T-cell (primary cell): ENCODE measurements at places on chromosomes 12 and 14.

DNA sequence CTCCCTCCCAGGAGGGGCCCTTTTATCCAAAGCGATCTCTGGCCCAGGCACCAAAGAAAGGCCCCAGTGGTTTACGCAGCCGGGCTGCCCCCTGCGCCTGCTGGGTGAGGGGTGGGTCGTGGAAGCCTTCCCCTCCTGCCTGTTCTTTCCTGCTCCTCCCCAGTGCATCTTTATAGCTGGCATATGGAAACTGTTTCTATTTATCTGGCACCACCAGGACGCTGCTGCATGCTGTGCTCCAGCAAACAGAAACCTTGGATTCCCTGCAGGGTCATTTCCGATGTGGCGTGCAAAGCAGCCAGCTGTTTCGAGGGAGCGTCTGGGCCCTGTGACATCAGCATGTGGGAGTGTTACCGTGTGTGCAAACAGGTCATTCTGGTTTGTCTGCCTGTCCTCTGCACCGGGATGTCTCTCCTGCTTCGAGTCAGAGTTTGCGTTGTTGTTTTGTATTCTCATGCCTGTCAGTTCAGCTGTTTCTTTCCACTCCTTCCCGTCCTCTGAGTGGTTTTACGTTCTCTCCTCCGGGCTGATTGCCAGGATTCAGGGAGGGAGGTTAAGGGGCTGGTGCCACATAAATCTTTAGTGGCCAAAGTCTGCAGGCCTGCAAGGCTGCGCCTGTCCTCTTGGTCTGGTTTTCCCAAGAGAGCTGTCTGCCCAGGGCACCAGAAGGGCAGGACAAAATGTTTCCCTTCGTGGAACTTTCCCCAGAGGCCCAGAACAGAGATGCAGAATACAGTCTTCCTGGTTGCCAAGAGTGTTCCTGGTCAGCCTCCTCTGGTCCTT, 24.6 kb downstream of the TPCN1 start:
- no peak for DNase-seq

DNA sequence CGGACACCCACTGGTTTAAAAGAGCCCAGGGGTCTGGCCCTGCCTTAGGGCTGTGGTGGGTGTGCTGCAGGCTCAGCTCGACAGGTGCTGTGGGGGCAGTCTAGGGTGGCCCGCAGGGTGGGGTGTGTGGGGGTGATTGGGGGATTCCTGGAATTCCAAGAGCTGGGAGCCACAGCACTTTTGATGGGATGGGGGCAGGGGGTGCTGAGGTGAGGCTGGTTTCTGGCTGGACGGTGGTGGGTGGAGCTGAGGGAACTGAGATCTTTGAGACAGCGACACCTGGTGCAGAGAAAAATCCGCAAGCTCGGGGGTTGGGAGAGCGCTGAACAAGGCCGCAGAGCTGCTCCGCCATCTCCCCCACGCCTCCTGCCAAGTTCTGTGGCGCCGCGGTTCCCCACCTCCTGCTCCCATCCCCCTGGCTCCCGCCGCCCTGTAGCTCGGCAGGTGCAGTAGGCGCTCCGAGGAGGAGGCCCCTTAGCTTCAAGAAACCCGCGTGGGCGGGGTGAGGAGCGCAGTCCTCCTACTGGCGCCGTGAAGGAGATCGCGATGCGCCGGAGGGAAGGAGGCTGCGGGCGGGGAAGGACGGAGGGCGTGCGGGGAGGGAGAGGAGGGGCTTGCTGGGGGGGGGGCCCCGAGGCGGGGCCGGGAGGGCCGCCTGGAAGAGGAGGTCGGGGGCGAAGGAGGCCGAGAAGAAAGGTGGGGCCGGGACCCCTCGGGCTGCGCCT, 1.3 kb upstream of the TEDC1 start:
- DNase-seq, result peak; percentile 93

DNA sequence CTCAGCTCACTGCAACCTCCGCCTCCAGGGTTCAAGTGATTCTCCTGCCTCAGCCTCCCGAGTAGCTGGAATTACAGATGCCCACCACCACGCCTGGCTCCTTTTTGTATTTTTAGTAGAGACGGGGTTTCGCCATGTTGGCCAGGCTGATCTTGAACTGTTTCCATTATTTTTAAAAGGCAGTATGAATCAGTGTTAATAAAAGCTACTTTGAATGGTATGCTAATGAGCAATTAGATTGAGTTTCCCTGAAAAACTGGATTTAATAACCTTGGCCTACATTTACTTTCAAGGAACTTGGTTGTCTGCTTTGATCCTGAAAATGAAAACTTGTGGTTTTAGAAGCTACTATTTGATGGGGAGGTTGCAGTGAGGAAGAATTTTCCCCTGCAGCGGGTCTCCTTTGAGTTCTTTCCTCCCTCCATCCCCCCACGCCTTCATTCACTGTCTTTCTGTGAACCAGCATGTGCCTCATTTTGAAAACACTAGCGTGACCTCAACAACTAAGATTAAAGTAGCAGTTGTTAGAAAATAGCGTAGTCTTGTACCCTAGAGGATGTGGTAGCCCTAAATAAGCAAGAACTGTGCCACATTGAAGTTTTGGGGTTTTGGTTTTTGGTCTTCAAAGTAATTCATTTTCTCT, 17.8 kb upstream of the RPS6KA5 start:
- no peak for DNase-seq

DNA sequence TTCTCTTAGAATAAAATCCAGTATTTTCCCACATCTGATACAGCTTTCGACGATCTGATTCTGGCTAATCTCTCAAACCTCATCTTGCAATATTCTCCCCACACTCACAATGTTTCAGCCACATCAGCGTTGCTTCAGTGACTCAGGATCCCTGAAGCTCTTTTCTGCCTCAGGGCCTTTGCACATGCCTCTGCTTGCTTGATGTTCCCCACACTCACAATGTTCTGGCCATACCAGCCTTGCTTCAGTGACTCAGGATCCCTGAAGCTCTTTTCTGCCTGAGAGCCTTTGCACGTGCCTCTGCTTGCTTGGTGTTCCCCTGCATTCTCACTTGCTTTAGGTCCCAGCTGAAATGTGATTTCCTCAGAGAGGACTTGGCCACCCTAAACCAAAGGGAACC, 2.6 kb downstream of the C12orf42 start:
- no peak for DNase-seq

GRCh38 chr12:69508091-69508490, 37.9 kb downstream of the FRS2 start:
- no peak for DNase-seq

GRCh38 chr12:131828671-131829355, 620 bp downstream of the MMP17 start:
- DNase-seq, result no peak

GRCh38 chr12:97560350-97560749, 97.7 kb downstream of the RMST start:
- DNase-seq, result no peak

GRCh38 chr14:74892745-74893144, 11.0 kb downstream of the DLST start:
- DNase-seq, result no peak

DNA sequence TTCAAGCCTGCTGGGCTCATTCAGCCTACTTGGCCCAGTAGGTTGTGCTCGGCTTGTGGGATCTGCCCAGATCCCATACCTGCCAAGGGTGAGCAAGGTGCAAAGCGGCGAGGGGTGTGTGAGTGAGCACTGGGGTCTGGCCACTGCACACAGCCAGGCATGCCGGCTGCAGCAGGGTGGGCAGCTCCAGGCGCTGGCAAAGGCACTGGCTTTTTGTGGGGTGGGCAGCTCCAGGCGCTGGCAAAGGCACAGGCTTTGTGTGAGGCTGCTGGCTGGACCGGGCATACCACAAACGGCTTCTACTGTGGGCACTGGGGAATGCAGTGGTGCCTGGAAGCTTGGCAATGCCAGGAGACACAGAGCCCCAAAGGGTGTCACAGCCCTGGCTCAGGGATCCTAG, 137.4 kb downstream of the SLC16A7 start:
- no peak for DNase-seq

DNA sequence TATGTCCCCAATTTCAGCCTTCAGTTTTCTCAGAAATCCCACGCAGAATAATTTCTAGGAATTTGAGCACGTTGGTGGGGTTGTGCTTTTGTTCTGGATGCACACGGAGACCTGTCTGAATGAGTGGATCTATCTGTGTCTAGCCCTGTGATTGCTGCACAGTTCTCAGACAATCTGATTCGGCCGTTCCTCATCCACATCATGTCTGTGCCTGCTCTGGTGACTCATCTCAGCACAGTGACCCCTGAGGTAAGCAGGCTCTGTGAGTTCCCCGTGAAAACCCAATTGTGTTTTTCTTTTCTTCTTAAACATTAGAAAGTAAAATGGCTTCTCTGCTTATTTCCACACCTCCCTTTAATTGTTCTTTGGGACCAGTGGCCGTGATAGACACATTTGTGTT, 20.2 kb downstream of the UBE3B start:
- no peak for DNase-seq

DNA sequence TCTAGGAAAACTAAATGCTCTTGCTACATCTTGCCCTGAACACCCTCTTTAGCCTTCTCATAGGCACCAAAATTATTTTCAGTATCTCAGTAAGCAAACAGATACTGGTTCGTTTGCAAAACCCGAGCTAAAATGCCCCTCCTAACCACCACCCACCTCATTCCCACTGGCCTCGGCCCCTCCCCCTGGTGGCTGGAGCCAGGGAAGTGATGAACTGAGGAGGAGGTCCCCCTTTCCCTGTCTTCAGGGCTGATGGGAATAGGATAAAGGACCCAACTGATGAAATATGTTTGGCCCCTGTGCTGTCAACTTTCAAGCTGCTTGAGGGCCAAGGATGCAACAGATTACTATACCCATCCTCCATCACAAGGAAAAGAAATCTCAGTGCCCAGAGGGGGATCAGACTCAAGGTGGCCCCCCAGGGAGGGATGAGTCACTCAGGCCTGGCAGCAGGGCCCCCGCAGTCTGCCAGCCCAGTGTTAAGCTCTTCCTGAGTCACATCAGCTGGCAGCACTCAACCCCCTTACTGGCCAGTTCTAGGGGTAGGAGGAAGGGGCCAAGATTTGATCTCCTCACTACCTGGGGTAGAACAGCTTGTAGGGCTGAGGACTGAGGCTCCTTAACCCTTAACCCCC, 1.7 kb downstream of the ANKRD52 start:
- no peak for DNase-seq

GRCh38 chr12:131283191-131283861, 329.6 kb downstream of the ADGRD1 start:
- DNase-seq, result no peak

GRCh38 chr14:31926123-31926522, 151.0 kb upstream of the ARHGAP5 start:
- DNase-seq, result no peak

DNA sequence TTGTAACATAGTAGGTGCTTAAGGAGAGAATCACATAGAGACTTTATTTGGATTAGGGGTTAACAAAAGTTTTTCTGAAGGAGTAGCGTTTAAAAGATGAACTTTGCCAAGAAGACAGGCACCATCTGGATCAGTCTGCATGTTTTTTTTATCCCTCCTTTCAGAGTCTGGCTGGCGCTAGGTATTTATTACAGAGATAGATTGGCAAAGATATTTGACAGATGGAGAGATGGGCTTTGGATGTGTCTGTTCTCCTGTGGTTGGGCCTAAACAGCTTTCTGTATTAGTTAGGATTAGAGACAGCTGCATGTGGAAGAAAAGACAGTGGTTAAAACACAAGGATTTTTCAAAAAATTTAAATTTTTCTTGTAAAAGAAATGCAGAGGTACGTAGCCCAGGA, 133.9 kb downstream of the C12orf75 start:
- no peak for DNase-seq

- DNase-seq, result no peak
Measured at GRCh38 chr14:104856157-104856868, 8.8 kb upstream of the CEP170B start.

- DNase-seq, result no peak
Measured at GRCh38 chr14:34883954-34884353, 8.8 kb upstream of the BAZ1A start.

GRCh38 chr12:52271158-52271557, 3.3 kb upstream of the KRT86 start:
- DNase-seq, result no peak

GRCh38 chr14:66496188-66496807, 10.1 kb downstream of the CCDC196 start:
- no peak for DNase-seq

DNA sequence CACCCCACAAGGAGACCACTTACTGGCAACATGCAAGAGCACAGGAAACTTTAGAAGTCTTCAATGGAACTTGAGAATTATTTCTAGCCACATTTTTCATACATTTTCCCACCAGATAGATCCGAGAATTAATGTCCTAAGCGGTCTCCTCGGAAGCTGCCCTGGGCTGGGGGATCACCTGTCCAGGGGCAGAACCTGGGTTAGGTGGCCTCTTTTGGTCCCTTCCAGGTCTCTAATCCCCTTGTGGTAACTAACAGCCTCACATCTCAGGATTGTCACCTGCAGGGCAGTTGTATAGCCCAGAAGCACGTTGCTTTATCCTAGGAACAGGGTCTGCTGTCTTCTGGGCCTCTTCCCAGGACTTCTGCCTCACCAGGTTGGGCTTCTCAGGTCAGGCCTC, 38.7 kb upstream of the PRMT8 start:
- DNase-seq, result no peak
